ENCODE measurements at places on chromosomes 7 and 10. TPM values are rescaled to one million over a fixed set of nuclear protein-coding genes. Genes with fewer than 3 reads are reported as not detected.

DNA sequence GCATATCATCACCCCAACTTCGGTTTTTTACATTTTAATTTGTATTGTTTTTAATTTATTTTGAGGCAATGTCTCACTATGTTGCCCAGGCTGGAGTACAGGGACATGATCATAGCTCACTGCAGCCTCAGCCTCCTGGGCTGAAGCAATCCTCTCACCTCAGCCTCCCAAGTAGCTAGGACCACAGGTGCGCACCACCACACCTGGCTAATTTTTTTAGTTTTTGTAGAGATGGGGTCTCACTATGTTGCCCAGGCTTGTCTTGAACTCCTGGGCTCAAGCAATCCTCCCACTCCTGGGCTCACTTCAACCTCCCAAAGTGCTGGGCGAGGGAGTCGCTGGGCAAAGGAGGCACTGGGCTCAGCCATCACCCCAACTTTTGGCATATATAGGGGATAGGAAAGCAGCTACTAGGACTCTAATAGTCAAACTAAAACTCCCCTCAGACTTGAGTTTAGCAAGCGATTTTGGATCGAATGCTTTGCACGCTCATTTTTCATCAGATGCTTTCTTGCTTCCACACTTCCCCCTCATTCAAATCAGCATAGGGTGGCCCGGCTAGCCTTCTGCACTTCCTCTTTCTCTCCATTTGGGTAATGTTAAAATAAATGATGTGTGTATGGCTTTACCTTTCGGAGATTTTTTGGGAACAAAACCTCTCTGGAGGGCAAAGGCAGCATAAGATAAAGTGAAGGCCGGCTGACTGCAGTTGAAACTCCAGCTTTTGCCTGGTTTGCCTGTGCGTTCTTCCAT is 20.8 kb upstream of the NMT2 start:
- no peak for DNase-seq

- DNase-seq: no peak
Measured at GRCh38 chr7:39721345-39721744, 98.0 kb downstream of the RALA start.

Gene CDH23
- 4.0 TPM for total RNA-seq

DNA sequence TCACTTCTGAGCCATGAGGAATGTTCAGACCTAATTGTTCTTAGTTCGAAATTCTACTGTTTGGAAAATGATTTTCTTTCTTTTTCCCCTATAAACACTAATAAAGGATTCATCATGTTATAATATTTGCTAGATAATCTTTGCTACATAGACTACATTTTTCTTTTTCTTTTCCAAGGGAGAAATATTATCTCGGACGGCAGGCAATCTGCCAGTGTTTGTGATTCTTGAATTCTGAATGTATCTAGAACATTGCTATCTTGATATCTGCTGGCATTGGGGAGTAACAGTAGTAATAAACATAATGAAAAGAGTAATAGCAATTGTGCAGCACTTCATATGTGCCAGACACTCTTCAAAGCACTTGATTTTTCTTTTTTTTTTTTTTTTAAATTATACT is 107.7 kb upstream of the ZNF32 start:
- no peak for DNase-seq

GRCh38 chr7:127194571-127194970 is 58.2 kb downstream of the GRM8 start:
- DNase-seq: no peak
